ENCODE measurements at places on chromosomes 2 and 18. TPM values are rescaled to one million over a fixed set of nuclear protein-coding genes. Genes with fewer than 3 reads are reported as not detected.

- DNase-seq = no peak
Observed at GRCh38 chr2:39855856-39856255, 76.8 kb upstream of the THUMPD2 start.

GRCh38 chr2:135951041-135951583 lies 34.3 kb downstream of the DARS1 start:
- DNase-seq = no peak

- DNase-seq = no peak
Observed at GRCh38 chr2:203327582-203327900, 653 bp upstream of the ABI2 start.

Gene OTOS
- not detected for total RNA-seq

DNA sequence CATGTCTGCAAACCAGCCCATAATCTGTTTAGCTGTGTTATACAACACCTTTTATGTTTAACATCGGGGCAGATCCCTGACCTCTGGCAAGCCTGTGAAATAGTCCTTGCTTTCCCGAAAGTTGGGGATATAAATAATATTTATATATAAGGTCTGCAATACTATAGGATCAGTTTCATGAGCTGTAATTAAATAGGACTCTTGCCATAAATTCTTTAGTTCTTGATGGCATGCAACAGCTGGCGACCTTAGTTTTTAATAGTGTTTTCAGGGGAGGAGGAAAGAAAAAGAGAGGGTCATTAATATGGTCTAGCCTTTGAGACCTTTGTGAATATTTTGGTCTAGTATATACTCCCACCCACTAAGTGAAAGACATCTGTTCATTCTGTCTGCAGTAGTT lies 166.5 kb downstream of the MTX2 start:
- no peak for DNase-seq

DNA sequence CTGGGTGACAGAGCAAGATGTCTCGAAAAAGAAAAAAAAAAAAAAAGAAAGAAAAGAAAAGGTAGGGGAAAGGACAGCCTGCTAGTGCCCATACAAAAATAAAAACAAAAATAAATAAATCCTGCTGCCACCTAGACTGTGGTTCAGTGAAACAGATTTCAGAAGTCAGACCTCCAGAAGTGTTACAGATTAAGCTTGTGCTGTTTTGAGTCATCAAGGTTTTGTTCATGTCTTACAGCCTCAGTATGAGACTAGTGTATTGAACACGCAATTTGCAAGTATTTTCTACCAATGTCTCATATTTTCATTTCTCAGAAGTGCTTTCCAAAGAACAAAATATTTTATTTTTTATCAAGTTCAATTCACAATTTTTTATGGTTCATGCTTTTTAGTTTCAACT lies 720.4 kb upstream of the GYPC start:
- DNase-seq = no peak

DNA sequence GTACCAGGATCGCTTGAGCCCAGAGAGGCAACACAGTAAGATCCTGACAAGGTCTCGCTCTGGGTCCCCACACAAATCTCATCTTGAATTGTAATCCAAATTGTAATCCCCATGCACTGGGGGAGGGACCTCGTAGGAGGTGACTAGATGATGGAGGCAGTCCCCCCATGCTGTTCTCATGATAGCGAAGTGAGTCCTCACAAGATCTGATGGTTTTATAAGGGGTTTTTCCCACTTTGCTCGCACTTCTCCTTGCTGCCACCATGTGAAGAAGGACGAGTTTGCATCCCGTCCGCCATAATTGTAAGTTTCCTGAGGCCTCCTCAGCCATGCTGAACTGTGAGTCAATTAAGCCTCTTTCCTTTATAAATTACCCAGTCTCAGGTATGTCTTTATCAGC lies 46.0 kb upstream of the SERTAD2 start:
- no peak for DNase-seq

DNA sequence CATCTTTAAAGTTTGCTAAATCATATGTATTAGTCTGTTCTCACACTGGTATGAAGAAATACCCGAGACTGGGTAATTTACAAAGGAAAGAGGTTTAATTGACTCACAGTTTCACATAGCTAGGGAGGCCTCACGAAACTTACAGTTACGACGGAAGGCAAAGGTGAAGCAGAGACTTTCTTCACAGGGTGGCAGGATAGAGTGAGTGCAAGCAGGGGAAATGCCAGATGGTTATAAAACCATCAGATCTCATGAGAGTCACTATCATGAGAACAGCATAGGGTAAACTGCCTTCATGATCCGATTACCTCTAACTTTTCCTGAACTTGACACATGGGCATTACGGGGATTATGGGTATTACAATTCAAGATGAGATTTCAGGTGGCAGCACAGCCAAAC lies 1075.2 kb upstream of the NRXN1 start:
- DNase-seq = no peak

GRCh38 chr2:48750128-48750739 lies 5.3 kb downstream of the LHCGR start:
- DNase-seq = no peak

GRCh38 chr2:48279344-48280090 lies 250.4 kb upstream of the STON1 start:
- no peak for DNase-seq

Gene ANKRD30B
- total RNA-seq = not detected

DNA sequence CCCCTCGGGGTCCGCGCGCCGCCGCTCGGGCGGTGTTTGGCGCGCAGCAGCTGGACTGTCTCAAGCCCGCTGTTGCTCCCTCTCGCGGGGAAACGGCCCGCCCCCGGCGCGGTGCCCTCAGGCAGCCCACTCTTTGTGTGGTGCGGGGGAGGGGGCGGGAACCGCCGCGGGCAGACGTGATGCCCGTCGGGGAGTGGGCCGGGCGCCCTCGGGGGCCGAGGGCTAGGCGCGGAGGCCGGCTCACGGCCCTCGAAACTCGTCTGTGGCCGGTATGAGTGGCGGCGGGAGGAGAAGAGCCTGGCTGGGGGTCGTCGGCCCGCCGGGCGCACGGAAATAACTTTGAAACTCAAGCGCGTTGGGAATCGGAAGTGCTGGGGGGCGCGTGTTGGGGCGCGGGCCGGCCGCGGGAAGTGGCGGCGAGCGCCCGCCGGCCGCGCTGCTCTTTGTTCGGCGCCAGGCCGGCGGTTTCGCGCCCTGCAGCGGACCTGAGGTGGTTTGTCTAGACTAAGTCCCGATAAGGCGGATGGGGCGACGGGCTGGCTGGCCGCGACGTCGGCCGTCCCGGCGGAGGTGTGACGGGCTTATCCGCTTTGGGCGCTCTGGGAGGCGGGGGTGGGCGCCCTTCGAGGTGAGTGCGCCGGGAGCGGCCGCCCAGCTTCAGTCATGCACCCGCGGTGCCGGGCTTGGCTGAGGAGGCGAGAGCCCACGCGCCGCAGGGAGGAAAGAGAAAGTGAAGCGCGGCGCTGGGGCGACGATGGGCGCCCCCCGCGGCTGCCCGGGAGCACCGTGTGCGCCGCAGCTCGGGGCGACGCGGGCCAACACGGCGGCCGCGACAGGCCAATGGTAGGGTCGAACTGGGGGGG lies 679 bp downstream of the PTMA start:
- DNase-seq = no peak

GRCh38 chr18:61893309-61893970 lies 633 bp upstream of the RNF152 start:
- DNase-seq = peak; percentile 91

Gene DPP4
- total RNA-seq = 2.2 TPM

Gene GALNT5
- total RNA-seq = 0.17 TPM

GRCh38 chr2:168594778-168595177 lies 138.7 kb downstream of the CERS6 start:
- DNase-seq = no peak

Gene SIX3
- 0.11 TPM for total RNA-seq

DNA sequence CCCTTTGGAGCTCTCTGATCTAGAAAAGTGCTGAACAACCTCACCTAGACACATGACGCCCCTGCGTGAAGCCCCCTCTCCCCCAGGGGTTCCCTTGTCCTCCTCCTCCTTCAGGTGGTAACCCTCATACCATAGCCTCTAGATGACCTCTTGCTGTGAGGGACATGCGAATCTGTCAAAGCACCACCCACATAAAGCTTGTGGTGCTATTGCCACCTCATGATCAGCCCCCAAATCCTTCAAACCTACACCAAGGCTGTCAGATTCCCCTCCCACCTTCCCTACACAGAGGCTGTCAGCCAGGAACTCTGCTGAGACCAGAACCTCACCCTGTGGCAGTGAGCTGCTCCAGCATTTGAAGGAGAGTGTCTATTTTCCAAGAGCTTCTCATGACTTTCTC lies 43.1 kb upstream of the TEX51 start:
- DNase-seq = peak; percentile 83

Gene DLX2
- total RNA-seq = not detected

Gene AQP4
- total RNA-seq = 0.40 TPM

Gene ANKRD36
- 5.1 TPM for total RNA-seq

DNA sequence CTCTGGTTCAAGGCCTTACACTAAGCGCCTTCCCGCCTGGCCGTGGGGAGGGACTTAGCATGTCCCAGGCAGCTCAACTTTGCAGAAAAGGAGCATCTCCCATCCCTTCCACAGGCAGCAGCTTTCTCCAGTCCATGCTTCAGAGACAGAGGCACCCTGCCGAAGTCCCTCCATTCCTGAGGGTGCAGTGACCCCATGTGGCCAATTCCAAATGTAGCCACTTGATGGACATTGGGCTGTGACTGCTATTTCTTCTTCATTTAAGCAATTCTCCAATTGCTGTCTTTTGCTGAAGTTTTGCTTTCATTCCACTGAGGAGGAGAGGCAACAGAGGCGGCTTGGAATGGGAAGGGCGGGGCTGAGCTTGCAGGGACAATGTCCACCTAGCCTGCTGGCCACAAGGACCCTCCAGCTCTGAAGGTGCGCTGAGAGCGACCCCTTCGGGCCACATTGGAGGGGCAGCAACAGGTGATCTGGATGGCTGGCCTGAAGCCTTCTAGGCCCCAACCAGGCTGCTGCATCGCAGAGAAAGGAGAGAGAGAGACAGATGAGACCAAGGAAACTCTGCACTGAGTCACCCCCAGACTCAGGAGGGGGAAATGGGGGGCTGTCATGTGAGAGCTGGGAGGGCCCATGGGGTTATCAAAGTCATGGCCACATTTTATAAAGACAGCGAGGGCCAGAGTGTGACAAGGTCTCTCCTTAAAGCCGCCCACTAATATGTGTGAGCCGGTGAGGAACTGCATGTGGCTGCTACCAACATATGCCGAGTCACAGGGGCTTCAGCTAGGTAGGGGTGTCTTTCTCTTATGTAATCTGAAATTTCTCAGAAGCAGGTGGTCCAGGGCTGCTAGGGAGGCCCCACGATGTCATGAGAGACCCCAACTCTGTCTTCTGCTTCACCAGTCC lies 61.3 kb downstream of the LONRF2 start:
- no peak for DNase-seq

GRCh38 chr18:63105636-63106316 lies 213.8 kb downstream of the BCL2 start:
- DNase-seq = no peak

Gene SMAD2
- total RNA-seq = 91.2 TPM

Gene SERPINB3
- total RNA-seq = not detected

GRCh38 chr2:240687045-240687740 lies 4.5 kb upstream of the AQP12A start:
- peak; percentile 87 for DNase-seq

DNA sequence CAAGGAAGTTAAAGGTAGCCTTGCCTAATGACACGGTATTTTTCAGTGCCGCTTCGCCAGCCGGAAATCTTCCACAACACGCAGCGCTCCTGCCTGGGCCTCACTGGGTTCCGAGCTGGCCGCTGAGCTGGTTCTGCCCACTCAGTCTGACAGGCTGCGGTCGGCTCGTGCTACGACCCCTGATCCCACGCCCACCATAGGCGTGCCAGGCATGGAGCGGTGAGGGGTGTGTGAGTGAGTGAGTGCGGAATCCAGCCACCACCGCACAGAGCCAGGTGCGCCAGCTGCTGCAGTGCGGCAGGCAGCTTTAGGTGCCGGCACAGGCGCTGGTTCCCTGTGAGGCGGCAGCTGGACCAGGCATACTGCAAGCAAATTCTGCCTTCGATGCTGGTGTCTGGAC lies 407.9 kb downstream of the DCC start:
- no peak for DNase-seq

DNA sequence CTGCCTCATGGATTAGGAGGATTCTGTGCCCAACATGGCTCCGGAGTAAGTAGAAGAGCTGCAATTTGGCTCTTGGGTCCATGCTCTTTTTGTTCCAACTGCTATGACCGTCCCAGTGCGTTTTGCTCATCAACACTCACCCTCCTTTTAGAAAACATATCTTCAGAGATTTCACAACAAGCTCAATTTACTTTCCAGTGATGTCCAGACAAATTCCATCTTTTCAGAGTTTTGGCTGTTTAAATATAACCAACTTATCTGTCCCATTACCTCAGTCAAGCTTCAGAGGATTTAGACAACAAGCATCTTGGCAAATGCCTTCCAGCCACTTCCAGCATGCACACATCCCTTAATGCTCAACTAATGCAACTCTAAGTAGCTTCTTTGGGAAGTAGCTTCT lies 6.9 kb upstream of the SLC14A2 start:
- DNase-seq = no peak

GRCh38 chr18:54323970-54324369 lies 33.7 kb downstream of the STARD6 start:
- no peak for DNase-seq

Gene SKA1
- not detected for total RNA-seq

Gene FOXI3
- total RNA-seq = not detected

Gene TSPYL6
- not detected for total RNA-seq

DNA sequence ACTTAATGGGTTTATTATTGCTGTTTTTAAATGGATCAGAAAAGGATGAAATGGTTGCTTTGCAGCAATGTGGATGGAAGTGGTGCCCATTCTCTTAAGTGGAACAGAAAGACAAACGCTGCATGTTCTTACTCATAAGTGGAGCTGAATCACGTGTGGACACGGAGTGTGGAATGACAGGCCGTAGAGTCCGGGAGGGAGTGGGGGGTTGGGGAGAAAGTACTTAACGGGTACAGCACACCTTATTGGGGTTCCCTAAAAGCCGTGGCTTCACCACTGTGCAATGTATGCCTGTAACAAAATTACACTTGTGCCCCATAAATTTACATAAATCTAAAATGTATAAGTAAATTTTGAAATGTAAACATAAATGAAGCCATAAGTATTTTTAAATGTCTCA lies 64.0 kb upstream of the CTDP1 start:
- DNase-seq = no peak

Gene THUMPD2
- total RNA-seq = 10.9 TPM

GRCh38 chr2:220999356-220999755 lies 572.7 kb downstream of the EPHA4 start:
- no peak for DNase-seq

DNA sequence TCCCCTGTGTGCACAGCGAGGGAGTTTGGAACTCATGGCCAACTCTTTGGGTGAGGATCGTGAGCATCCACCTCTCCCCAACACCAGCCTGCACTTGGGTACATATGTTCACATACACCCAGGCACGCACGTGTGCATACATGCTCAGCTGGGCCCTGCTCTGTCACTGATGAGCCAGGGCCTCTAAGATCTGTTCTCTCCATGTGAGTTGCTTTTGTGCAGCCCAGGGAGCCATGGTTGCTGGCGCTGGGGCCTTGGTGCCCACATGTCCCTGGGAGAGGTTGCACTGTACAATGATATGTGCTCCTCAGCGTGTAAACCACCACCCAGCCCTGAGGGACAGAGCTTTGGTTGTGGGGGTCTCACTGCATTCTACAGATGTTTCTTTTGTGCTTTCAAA lies 44.1 kb downstream of the KLHL29 start:
- no peak for DNase-seq

- DNase-seq = no peak
Observed at GRCh38 chr2:192718340-192718739, 523.6 kb upstream of the TMEFF2 start.
